CD8-positive, alpha-beta T cell (primary cell): ENCODE measurements at places on chromosomes 11 and 22. TPM values are rescaled to one million over a fixed set of nuclear protein-coding genes. Genes with fewer than 3 reads are reported as not detected.

The ZNF280B gene
- total RNA-seq, result 1.6 TPM

The KLHL35 gene
- total RNA-seq, result 0.84 TPM

The FBXO3 gene
- 54.8 TPM for total RNA-seq

- DNase-seq, result no peak
Measured at GRCh38 chr11:70603114-70603755, 204.9 kb downstream of the CTTN start.

DNA sequence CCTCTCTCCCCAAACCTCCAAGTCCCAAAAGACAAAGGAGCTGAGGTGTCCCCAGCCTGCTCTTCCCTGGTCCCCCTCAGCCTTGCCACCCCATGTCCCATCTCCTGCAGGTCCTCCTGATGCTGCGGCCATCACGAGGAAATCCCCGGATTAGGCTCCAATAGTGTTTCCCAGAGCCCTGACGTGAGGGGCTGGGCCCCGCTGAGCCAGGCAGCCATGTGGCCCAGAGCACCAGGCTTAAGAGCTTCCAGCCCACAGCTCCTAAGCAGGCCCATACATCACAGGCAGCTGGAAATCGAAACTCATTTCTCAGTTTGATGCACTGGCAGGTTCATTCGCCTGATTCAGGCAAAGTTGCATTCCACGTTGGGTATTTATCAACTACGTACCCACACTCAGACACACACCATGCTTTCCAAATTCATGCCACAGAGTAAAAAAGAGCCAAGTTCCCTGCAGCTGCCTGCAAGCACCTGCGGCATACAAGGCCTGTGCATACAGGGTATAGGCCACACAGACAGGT lies 114.2 kb downstream of the CHST1 start:
- no peak for DNase-seq

DNA sequence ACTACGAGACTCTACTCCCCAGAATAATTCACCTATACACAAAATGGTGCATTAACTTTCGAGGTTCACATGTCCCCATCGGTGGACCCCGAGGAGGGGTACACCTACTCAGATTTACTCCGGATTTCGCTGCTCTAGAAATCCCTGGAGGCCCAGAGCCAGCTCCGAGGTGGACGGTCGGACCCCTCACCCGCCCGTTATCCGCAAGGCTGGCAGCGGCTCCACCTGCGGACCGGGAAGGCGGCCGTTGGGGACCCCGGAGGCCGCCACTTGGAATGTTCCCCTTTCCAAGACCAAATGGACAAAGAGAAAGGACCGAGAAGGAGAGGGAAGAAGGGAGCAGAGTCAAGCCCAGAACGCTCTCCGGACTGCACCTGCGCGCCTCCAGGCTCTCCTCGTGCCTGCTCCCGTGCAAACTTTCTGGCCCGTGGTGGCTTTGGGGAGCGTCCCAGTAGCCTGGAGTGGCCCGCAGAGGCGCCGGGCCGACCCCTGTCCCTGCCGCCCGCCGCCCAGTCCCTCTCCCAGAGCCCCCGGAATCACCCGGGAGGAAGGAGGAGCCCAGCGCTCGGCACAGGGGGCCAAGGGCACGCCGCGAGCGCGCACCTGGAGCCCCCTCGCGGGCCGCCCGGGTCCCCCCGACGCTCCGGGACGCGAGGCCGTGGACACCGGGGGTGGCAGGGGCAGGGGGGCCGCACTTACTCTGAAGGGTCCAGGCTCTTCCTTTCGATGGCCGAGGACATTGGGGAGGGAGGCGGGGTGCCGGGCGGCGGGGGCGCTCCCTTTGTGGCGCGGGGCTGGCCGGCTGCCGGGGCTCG lies 23.0 kb downstream of the LMO2 start:
- no peak for DNase-seq

- no peak for DNase-seq
Measured at GRCh38 chr11:72423840-72424239, 10.5 kb downstream of the CLPB start.

- no peak for DNase-seq
Measured at GRCh38 chr11:88295028-88295427, 42.5 kb downstream of the CTSC start.

DNA sequence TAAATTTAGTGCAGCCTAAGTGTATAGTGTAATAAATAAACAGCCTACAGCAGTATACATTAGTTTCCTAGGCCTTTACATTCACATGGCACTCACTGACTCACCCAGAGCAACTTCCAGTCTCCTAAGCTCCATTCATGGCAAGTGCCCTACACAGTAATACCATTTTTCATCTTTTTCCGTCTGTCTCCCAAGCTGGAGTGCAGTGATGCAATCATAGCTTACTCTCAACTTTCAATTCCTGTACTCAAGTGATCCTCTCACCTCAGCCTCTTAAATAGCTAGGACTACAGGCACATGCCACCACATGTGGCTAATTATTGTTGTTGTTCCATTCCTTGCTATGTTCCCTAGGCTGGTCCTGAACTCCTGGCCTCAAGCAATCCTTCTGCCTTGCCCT lies 54.4 kb downstream of the FCHSD2 start:
- no peak for DNase-seq

GRCh38 chr22:28977481-28977971 lies 84.1 kb downstream of the C22orf31 start:
- DNase-seq, result no peak

DNA sequence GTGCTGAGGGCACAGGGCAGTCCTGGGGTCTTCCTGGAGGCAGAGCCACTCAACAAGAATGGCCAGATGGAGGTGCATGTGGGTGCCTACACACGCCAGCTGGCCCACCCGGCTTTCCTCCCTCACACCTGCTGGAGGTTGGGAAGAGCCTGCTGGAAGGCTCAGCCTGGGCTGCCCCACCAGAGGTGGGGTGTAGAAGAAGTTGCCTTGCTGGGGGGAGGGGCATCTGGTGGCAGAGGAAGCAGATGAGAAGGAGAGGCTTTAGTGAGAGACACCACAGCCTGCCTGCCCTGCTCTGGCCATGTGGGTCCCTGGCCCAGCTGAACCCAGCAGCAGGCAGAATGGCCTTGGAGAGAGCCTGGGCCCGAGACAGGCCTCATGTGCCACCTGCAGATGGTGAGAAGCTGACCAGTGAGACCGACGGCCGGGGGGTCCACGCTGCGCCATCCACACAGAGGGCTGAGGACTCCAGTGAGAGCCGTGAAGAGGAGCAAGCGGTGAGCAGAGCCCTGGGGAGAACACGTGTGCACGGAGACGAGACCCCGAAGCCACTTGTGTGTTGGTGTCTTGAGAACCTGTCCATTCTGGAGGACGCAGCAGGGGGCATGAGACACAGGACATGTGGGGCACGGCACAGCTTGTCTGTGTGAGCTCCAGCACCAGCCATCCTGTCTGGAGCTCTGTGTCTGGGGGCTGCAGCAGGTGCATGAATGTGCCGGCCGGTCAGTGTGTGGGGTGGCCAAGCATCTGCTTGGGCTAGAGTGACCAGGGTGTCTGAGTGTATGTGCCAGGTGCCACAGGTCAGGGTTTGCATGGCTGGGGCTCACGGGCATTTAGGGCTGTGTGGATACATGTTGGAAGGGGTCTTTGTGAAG lies 2.7 kb downstream of the B4GALNT4 start:
- DNase-seq, result no peak

DNA sequence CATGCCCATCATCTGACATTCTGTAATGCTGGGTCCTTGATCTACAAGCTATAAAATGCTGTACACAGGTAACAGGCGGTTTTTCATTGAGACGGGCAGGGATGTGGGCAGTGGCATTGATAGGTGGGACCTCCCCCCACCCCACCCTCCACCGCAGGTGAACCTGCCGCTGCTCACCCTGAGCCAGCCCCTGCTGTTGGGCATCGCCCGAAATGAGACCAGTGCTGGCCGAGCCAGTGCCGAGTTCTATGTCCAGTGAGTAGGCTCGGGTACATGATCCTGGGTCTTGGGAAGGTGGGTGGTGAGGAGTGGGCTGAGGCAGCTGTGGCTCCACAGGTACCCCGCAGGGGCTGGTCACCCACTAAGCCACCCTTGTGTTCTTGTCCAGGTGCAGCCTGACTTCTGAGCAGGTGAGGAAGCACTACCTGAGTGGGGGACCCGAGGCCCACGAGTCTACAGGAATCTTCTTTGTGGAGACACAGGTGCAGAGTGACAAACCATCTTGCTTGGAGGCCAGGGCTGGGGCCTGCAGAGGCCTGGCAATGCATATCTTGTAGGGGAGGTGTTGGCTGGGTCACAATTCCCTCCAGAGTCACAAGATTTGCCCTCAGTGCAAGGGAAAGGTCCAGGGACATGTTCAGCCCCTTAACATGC lies 1.1 kb upstream of the DNAJC4 start:
- no peak for DNase-seq

GRCh38 chr22:17780116-17780740 lies 6.0 kb upstream of the BID start:
- no peak for DNase-seq

- no peak for DNase-seq
Measured at GRCh38 chr11:2704356-2704755, 4.6 kb upstream of the KCNQ1OT1 start.

GRCh38 chr11:132804258-132804657 lies 728.0 kb downstream of the OPCML start:
- no peak for DNase-seq

DNA sequence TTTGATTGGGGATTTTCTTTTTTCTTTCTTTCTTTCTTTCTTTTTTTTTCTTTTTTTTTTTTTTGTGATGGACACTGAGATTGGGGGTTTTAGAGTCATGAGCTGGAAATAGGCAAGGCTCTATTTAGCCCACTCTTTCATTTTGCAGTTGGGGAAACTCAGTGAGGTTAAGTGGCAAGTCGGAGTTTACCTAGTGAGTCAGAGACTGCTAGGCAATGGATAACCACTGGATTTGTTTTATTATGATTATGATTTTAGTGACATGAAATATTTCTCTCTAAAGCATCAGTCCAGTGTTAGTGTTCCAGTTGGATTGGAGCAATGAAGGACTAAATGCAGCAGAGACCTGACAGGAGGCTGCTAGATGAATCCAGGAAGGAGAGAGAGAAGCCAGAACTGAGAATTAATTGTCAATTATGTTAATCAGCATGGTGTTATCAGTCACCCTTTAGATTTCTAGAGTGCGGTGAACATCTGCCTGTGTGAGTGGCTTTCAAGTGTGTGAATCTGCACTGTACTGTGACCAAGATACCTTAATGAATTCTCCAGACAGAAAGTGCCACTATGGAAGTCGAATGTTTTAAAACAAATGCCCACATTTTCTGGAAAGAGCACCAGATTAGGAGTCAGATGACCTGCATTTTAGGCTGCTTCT lies 10.9 kb downstream of the BMAL1 start:
- no peak for DNase-seq

GRCh38 chr11:95085117-95085816 lies 4.4 kb upstream of the ENDOD1 start:
- DNase-seq, result no peak

GRCh38 chr11:71466358-71466757 lies 13.4 kb downstream of the NADSYN1 start:
- DNase-seq, result no peak

- DNase-seq, result no peak
Measured at GRCh38 chr11:95605271-95605940, 184.2 kb downstream of the FAM76B start.

GRCh38 chr11:107704451-107704850 lies 7.4 kb downstream of the SLN start:
- DNase-seq, result no peak

DNA sequence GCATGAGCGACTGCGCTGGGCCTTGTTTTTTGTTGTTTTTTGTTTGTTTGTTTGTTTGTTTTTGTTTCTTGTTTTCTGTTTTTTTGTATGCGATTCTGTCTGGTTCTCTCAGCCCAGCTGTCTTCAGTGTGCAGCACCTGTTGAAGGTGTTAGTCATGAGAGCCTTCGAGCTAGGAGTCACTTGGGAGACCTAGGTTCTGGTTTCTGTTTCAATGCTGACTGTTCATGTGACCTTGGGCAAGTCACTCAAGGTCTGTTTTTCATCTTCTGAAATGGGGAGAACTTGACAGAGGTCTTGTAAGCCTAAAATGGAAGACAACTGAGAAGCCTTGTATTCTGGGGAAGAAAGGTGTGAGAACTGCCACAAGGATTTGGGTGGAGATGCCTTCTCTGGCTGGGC lies 1.8 kb downstream of the DCPS start:
- no peak for DNase-seq

DNA sequence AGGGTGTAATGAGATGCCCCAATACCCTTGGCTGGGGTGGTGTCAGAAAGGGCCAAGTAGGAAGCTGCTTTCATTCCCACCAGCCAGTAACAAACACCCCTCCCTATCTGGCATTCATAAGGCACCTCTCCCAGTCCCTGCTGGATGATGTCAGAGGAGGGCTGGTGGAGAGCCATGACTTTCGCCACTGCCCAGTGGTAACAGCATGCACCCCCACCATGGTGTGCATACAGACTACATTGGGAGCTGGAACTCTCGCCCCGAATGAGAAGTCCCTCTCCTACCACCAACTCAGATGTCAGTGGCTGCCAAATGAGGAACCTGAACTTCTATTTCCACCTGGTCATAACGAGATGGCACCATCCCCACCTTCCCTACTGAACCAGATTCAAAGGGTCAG lies 73.3 kb downstream of the SGSM3 start:
- DNase-seq, result no peak

DNA sequence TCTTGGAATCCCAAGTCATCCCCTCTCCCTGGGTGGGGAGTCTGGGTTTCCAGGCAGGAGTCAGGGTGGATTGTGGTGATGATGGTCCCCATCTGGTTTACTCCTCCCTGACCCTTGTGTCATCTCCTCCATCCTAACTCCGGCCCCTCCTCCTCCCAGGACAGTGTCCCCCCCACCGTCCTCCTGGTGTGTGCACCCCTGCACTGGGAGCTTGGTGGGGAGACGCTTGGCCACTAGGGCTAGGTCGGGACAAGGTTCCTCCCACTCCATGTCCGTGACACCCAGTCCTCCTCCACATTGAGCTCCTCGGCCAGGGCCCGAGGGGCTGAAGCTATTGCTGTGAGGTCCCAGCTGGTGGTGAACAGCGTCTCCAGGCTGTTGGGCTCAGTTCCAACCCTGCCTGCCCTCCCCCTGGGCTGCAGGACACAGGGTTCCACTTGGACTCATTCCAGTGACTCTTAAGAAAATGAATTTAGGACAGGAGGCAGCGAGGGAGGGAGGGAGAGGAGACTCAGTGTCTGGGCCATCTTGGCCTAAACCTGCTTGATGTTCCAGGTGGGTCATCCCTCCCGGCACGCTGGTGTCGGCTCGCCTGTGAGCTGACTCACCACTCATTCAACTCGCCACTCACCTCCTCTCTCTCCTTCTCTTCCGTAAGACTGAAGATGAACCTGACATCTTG lies 433.2 kb downstream of the TBC1D22A start:
- no peak for DNase-seq
